ENCODE measurements at places on chromosomes 3 and 15. TPM values are rescaled to one million over a fixed set of nuclear protein-coding genes. Genes with fewer than 3 reads are reported as not detected.

- DNase-seq = no peak
Measured at GRCh38 chr15:31415201-31415600, 88.6 kb downstream of the KLF13 start.

DNA sequence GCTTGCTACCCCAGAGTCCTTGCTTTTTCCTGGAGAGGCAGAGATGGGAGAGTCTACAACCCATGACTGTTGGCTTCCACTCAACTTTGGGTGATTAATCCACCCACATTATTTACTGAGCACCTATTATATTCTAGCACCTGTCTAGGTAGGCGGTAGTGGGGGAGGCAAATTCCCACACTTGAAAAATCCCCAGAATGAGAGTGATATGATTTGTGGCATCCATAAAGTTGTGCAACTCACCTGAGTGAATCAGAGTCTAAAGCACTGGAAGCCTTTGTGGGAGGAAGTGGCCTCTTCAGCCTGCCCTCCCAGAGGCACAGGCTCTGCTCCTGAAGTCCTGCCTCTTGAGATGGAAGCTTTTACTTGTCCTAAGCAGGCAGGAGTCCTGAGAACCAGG is 40.4 kb upstream of the CTNNB1 start:
- H3K27me3 ChIP-seq = no peaks in the 10 kb centered on the region
- no peak for DNase-seq

- no peaks in the 10 kb centered on the region for H3K27me3 ChIP-seq
- no peaks in the 10 kb centered on the region for H3K36me3 ChIP-seq
- no peak for DNase-seq
- H3K4me3 ChIP-seq = no peak overlapping the region
Measured at GRCh38 chr3:150129166-150129565, 158.5 kb upstream of the PFN2 start.

- peaks cover 1% of the 10 kb centered on the region for H3K4me1 ChIP-seq
- DNase-seq = no peak
- no peak overlapping the region for H3K4me3 ChIP-seq
Measured at GRCh38 chr15:57902155-57902554, 163.4 kb downstream of the ALDH1A2 start.

The CFAP100 gene
- total RNA-seq = not detected

The GMPPB gene
- total RNA-seq = 30.8 TPM
